Airway epithelial cell (primary cell): ENCODE measurements at places on chromosomes 12 and 14. TPM values are rescaled to one million over a fixed set of nuclear protein-coding genes. Genes with fewer than 3 reads are reported as not detected.

Gene IL31
- total RNA-seq: not detected in 2 replicates

Gene CCDC177
- 0.14 TPM in 1 of 2 replicates, not detected in the other for total RNA-seq

Gene TMEM229B
- 2.1 and 2.2 TPM in 2 replicates for total RNA-seq

Gene OR4E2
- total RNA-seq: not detected in 2 replicates

Gene AMN
- total RNA-seq: 1.1 and 3.8 TPM in 2 replicates

Gene PPFIA2
- not detected in 2 replicates for total RNA-seq

Gene CLEC14A
- 0.05 TPM in 1 of 2 replicates, not detected in the other for total RNA-seq
